ENCODE measurements at places on chromosomes 11 and 22.
A peak's percentile ranks its signal among the peaks of the same experiment; 100 is the strongest.

- no peak for DNase-seq
Measured at GRCh38 chr11:110431051-110431672, 1.4 kb downstream of the FDX1 start.

- DNase-seq: no peak
Measured at GRCh38 chr11:28536504-28537267, 428.5 kb downstream of the METTL15 start.

- DNase-seq: no peak
Measured at GRCh38 chr22:30968015-30968923, at the start of gene MORC2. Gene MORC2, minus strand, starts transcription at chr22:30968774. Its CDS starts 885 bp downstream, at chr22:30967889.

GRCh38 chr11:1846453-1846932 is 6.4 kb upstream of the LSP1 start:
- no peak for DNase-seq

DNA sequence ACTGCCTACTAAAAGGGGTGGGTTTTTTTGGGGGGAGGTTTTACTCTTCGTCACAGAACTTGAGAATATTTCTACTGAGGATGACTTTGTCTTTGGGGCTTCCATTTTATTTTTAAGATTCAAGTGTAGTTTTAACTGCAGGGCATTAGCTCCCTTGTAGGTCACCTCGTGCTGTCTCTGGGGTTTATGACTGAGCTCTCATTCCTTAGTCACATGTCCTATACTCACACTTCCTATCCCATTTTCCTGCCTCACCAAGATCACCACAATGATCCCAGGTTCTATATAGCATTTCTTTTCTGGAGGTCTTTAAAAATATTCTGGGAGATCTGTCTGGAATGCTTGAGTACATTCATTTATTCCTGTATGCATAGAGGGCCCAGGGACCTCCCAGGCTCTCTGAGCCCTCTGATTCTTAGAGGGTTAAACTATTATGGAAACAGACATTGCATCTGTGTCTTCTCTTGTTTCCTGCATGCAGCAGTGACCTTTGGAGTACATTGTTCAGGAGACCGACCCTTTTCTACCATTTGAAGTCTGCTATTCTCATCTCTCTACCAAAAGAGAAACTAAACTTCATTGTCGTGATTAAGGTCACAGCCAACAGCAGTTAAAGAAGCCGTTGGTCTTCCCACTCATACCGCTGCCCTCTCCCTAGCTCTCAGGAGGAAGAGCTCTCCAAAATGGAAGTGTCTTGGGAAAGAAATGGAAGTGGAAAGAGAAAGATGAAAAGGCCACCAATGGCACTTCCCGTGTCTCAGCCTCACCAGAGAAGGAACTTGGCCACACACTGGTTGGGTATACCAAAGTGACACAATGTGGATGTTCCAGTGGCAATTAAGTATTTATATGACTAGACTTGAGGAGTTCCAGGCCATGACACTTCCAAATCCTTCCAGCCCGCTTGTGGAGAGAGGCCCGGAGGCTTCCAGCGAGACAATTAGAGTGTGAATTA is 77.5 kb downstream of the ZBTB16 start:
- DNase-seq: no peak

DNA sequence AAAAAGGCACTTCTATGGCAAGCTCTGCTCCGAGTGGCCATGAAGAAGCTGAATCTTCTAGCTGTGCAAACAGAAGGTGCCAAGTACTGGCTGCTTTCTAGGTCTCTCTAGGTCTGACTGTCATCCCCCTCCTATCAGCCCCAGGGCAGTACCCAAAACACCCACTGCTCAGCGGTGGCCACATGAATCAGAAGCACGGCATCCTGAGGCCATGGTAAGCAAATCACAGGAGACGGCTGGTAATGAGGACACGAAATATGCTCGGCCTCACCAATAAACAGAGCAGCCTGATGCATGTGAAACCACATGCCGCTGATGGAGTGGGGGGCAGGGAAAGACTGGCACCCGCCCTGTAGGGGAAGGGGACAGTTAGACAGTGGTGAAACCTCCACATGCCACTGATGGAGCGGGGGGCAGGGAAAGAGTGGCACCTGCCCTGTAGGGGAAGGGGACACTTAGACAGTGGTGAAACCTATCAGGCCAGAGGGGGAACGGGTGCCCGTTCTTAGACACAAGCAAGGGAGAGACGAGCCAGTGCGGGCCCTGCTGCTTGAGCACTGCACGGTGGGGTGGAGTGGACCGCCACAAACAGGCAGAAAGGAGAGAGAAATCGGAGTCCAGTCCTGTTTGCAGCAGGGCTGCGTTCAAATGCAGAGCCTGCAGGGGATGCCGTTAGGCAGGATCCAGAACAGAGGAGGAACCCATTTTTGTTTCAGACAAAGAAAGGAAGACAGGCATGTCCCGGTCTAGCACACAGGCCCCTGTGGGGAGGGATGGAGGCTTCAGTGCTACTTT is 29.9 kb upstream of the MOB2 start:
- DNase-seq: no peak

DNA sequence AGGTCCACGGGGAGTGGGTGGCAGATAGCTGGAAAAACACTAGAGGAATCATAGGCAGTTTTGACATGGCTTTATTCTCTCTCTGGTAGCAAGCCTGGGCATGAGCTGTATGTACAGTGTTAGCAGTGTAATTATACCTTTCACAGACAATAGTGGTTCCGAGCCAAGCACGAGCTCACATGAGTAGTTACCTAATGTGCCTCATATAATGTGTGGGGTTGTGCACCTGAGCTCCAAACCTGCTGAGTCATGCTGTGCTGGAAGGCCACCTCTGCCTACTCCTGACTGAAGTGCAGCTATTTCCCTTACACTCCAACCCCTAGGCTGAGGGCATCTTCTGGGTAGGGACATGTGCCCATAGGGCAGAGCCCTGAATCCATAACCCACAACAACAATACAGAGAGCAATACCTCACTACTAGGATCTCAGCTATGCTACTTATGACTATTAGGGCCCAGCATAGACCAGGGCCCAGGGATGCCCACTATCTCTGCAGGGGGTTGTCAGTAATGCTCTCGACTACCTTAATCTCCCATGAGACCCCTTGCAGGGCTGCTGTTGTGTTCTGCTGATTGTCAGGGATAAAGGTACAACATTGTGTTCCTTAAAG is 432.1 kb downstream of the DYNC2H1 start:
- DNase-seq: peak; percentile 49

GRCh38 chr11:115724666-115725065 is 220.5 kb upstream of the CADM1 start:
- no peak for DNase-seq

DNA sequence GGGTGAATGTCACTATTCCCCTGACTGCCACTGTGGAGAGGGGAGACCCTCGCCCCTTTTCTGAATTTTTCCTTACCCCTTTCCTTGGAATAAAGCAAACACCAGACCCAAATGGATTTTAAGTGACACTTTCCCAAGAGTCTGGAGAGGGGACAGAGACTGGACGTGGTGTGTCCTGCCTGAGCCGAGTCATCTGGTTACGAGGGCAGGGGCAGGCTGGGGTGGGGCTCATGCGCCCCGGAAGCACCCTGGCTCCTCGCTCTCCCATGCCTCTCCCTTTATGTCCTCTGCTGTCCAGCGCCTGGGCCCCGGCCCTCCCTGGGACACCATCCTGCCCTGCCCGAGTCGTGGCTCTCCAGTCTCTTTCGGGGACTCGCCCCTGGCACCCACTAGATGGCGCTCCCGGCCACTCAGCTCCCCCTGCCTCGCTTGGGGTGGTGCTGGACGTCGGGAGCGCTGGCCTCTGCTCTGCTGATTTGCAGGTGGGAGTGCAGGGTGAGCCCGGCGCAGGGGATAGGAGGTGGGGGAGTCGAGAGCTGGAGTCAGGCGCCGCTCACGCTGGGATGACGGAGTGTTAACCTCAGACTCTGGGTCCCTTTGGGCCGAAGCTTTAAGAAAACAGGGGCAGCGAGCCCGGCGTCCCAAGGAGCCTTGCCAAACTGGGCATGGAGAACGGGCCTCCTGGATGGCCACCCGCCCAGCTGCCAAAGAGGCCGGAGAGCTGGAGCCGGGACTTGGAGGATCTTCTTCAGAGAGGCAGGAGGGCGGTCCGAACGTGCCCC is 89.8 kb downstream of the RPS6KA4 start:
- peak; percentile 66 for DNase-seq

GRCh38 chr11:369336-370018 is at the start of gene B4GALNT4:
Gene B4GALNT4, plus strand, starts transcription at chr11:369499. Its CDS starts 305 bp downstream, at chr11:369804.
- peak; percentile 28 for DNase-seq

DNA sequence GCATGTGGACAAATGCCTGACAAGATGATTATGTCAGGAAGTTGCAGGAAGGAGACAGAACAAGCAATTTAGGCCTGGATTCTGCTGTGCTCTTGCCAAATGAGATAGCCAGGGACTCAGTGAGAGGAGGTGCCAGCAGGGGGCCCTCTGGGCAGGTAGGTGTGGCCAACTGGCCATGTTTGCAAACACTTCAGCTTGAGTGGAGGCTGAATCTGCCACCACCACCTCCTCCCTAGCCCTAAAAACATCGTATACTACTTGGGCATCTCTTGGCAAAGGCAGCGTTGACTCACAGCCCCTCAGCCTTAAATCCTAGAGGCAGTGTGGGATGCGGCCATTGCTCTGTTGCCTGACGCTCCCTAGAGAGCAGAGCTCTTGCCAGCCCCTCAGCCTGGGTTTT is 95.1 kb upstream of the PLET1 start:
- DNase-seq: no peak

GRCh38 chr11:75893251-75893650 is 78.2 kb downstream of the UVRAG start:
- no peak for DNase-seq

GRCh38 chr11:3824714-3825472 is 15.9 kb downstream of the RHOG start:
- no peak for DNase-seq

- DNase-seq: no peak
Measured at GRCh38 chr11:128806506-128807261, 60.4 kb downstream of the KCNJ1 start.

DNA sequence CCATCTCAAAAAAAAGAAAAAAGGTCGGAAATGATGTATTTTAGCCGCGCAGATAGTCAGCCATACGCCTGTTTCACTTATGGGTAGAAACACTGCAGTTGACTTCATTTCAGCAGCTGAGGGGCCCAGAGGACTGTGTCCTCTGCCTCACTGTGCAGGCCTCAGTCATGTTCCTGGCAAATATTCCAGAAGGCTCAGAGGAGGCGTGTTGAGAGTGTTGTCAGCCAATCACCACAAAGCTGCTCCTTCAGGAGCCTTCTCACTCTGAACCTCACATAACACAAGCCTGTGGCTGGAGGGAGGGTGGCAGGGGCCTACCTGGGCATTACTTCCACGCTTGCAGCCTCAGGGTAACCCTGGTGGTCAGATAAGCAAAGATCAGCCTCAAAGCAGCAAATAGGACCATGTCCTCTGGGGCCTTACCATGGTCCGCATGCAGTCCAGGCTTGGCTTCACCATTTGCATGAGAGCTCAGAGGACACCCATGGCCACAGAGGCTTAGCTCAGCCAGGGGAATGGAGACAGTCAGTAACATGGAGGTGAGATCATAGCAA is 17.3 kb upstream of the TREH start:
- DNase-seq: no peak

- no peak for DNase-seq
Measured at GRCh38 chr22:24230911-24231656, 13.8 kb downstream of the GGT5 start.

DNA sequence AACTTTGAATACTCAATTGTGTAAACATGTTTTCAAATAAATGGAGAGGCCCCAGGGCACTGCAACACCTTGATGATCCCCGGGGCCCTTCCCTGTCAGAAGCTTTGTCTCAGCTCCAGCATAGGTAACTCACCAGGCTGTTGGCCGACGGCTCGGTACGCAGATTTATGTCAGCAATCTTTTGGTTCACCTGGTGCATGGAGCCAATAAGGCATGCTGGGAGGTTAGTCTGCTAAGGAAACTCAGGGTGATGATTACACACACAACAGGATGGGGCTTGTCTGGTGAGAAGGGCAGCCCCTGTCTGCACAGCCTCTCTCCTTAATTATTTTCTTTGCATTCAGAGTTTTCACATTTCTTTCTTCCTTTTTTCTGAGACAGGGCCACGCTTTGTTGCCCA is 10.8 kb downstream of the FAM227A start:
- no peak for DNase-seq

DNA sequence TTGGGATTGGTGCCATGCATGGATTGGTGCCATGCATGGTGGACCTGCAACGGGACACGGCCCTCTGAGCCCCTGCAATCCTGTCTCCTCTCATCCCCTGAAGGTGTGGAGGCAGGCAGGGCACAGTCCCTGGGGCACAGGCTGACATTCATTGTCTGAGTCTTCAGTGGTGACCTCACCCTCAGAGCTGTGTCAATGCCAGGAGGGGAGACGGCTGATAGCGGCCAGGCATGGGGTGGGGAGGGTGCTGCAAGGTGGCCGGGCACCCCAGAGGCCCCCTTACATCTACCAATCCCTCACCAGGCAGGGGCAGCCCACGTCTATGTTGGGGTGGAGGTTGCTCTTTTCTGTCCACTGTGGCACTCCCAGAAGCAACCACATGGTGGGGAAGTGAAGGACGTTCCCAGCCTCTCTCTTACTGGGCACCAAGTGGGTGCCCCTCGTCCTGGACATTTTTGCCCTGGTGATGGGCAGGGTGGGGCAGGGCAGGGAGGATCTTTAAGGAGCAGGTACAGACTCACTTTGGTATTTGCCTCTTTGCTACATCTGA is 47.6 kb downstream of the NECTIN1 start:
- no peak for DNase-seq

- DNase-seq: no peak
Measured at GRCh38 chr22:37979782-37980181, 4.6 kb downstream of the SOX10 start.

GRCh38 chr22:44448271-44448830 is 49.7 kb downstream of the RTL6 start:
- DNase-seq: peak; percentile 73

DNA sequence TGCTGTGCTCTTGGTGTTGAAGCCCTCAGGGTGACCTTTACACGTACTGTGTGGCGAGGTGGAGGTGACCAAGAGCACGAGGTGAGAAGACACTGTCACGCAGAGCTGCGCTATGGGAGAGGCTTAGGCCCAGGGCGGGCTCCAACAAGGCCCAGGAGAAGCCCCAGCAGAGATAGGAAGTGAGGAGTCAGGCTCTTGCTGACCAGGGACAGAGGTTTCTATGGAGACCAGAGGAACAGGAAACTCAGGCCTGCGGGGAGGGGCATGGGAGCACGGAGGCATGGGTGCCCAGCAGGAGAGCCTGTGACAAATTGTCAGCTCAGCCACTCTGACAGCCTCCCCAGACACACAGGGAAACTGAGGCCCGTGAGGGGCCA is 15.8 kb downstream of the DGKZ start:
- no peak for DNase-seq

DNA sequence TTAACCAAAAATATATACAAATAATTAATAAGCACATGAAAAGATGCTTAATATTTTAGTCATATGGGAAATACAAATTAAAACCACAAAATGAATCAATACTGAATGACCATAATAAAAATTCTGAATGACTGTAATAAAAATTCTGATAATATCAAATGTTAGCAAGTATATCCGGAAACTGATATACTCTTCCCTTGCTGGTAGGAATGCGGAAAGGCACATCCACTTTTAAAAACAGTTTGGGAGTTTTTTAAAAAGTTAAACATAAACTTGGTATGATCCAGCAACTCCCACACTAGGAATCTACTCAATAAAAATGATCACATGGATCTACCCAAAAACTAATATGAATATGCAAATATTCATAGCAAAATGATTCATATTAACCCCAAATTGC is 30.8 kb upstream of the GRIA4 start:
- no peak for DNase-seq
